ENCODE measurements at places on chromosomes 2 and 18.

DNA sequence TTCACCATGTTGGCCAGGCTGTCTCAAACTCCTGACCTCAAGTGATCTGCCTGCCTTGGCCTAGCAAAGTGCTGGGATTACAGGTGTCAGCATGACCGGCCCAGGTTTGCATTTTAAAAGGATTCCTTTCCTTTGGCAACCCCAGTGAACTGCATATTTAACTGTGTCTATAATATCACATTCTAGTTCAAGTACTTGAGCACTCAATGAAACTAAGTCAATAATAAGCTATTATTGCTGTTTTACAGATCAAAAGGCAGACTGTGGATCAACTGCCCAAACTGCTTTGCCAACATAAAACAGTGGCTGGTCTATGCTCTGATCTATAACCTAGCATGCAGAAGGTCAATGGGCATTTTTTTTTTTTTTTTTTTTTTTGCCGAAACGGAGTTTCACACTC lies 144.5 kb downstream of the USP34 start:
- DNase-seq: no peak

DNA sequence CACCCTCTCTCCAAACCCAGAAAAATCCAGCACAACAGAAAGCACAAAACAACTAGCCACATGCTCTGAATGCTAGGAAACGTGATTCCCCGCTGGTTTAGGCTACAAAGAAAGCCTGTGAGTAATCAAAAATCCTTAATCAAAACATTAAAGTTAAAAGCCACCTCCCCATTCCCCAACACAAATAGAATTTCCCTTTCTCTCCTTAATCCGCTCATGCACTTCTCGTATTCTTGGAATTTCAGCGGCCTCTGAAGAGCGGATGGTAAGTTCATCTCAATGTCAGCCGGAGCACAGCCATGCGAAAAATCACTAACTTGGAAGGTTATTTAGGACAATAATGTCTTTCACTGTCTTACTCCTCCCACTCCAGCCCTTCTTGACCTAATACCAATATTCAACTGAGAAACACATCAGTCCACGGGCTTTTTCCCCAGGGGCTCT lies 126.7 kb downstream of the OSBPL1A start:
- no peak for DNase-seq

- no peak for DNase-seq
Measured at GRCh38 chr2:235658351-235659174, 164.7 kb downstream of the AGAP1 start.

- DNase-seq: no peak
Measured at GRCh38 chr2:72425996-72426395, 278.3 kb upstream of the CYP26B1 start.

DNA sequence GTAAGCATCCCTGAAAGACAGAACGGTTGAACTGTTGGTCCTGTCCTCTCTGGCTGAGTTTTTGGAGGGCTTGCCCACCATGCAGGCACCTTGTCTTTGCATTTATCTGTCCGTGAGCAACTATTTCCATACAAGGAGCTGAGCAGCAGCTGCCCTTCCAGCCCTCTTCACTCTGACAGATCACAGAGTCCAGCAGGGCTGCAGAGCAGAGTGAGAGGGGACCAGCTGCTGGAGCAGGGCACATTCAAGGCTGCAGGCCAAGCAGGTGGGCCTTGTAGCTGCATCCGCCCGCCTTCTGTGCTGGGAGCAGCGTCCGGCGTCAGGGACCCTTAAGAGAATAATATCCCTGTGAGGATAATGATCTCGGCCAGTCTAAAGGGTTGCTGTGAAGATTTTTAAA lies 9.5 kb downstream of the SMYD1 start:
- no peak for DNase-seq

DNA sequence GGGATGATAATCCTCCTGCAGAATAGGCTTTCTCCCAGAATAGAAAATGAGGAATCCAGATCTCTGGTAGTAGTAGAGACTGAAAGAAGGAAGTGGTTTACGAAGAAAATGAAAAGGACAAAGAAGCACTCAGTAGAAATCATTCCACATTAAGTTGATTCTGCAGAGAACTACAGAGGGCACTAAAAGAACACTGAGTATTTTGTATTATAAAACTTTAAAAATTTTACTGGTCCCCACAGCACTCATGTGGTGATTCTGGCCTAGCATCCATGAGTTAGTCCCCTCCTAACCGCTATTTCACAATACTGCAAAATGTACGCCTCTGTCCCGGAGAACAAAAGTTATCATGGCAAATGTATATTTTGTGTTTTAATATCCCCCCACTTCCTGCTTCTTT lies 42.9 kb upstream of the SLC35F5 start:
- DNase-seq: no peak

- no peak for DNase-seq
Measured at GRCh38 chr2:237025090-237025865, 60.4 kb upstream of the COPS8 start.
